ENCODE measurements at places on chromosomes 2 and 18. TPM values are rescaled to one million over a fixed set of nuclear protein-coding genes. Genes with fewer than 3 reads are reported as not detected.

The RUFY4 gene
- total RNA-seq: not detected

DNA sequence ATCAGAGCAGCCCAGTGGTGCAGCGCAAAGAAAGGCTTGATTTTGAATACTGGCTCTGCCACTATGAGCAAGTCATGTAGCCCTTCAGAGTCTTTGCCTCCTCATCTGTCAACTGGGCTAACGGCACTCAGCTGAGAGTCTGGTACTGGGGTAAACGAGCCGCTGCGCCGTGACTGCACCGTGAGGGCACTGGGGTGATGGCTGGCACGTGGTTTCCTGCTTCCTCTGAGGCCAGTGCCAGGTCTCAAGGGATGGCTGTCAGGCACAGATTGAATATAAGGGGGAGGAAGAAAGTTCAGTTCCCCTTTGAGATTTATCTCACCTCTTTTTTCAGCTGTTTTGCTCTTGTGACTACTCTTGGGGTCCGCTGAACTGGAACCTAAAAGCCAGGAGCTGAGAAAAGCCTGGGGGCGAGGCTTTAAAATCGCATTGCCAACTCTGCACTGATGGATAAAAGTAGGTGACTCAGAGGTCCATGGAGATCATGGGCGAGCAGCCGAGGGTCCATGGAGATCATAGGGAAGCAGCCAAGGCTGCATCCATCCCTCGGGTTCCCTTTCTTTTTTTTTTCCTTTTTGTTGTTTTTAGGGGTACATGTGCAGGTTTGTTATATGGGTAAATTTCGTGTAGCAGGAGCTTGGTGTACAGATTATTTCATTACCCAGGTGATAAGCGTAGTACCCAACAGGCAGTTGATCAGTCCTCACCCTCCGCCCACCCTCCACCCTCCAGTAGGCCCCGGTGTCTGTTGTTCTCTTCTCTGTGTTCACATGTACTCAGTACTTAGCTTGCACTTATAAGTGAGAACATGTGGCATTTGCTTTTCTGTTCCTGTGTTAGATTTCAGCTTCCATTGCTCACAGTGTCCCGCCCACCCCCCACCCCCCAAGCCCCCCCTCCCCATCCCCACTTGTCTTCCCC, 114.3 kb downstream of the SPP2 start:
- no peak for DNase-seq

- DNase-seq: no peak
Observed at GRCh38 chr2:163556511-163556910, 179.3 kb downstream of the FIGN start.

DNA sequence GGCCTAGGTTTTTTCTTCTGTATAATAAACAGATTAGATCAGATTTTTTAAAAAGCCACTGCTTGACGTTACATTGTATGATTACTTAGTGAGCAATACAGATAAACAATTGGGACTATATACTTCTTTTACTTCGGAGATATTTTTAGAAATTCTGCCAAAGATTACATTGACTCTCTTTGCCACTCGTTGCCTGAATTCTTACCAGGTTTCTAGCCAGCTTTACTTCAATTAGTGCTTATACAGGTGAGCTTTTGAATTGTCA, 156.6 kb downstream of the HAUS1 start:
- no peak for DNase-seq

GRCh38 chr18:34506198-34506597, 203.9 kb upstream of the DTNA start:
- no peak for DNase-seq

DNA sequence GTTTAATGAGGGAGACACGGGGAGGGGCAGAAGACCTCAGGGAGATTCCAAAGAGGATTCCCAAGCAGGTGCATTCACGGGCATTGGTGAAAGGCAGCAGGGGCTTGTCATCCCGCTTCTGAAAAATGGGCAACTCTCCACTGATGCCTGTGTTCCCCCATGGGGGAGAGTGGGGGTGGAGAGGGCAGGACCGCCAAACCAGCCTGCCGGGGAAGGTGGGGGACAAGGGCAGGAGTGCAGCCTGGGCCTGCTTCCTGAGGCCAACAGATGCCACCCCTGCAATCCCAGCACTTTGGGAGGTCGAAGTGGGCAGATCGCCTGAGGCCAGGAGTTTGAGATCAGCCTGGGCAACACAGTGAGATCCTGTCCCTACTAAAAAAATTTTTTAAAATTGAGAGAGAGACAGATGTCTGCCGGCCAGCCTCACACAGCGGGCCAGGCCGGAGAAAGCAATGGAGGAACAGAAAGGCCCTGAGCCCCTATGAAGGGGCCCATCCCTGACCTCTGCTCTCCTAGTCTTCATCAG, 44.8 kb upstream of the UBE2F start:
- no peak for DNase-seq

DNA sequence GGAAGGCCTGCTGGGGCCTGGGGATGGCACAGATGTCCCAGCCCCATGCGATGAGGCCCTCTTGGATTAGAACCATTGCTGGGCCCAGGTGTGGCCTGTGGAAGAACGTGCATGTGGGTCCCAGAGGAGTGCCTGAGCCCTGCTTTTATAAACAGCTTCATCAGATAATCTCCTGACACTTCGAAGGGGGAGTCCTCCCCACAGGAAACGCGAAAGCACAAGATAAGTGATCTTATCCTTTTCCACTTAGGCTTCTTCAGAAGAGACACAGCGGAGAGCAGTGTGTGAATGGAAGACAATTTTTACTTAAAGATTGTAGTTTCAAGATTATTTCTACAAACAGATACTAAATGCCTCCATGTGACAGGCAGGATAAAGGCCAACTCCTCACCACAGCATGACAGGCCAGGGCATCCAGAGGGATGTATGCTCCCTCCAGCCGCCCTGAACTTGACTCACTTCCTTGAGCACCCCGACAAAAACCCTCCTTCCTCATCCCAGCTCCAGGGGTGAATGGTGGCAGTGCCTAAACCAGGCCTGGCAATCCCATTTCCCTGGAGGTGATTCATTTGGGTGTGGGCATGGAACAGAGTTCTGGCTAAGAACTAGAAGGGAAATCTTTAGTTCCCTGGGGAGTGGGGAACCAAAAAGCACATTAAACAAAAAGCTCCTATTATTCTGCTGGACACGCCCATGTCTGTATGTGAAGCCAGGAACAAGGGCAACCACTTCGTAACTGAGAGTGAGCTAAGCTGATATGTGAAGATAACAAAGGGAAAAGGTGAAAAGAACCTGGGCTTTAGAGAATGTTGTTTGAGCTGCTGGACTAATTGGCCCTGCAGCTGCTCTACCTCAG, 56.2 kb upstream of the TMEM163 start:
- DNase-seq: peak; percentile 80

The CNDP1 gene
- not detected for total RNA-seq

The AGXT gene
- total RNA-seq: not detected

- DNase-seq: no peak
Observed at GRCh38 chr18:54856105-54856646, 27.9 kb downstream of the RAB27B start.

The DTNA gene
- total RNA-seq: 0.22 TPM

The GPR39 gene
- 3.1 TPM for total RNA-seq

The CROCC2 gene
- not detected for total RNA-seq

DNA sequence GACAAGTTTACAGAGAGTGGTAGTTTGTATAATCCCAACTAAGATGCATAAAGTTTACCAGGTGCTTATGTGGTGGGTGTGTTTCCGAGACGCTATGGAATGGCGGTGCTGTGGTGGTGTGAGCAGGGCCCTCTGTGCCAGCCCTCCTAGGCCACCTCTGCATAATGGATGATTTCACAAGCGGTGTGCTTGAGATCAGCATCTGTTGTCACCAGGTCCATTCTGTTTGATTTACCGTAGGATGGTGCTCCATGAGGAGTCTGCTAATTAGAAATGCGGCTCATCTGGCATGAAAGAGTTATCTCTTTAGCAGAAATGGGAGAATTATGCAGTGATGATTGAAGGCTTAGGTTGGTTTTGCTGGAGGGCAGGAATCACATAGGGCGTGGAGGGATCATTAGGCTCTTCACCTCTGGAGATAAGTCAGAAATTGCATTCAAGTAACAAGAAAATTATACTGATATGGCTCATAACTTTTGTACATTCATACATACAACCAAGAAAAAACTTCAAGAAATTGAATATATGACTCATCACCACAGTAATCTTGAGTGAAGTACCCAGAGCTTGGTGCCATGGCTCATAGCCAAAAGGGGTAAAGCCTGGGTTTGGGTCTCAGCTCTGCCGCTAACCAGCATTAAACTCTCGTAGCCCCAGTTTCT, 41.4 kb downstream of the CRIM1 start:
- no peak for DNase-seq

DNA sequence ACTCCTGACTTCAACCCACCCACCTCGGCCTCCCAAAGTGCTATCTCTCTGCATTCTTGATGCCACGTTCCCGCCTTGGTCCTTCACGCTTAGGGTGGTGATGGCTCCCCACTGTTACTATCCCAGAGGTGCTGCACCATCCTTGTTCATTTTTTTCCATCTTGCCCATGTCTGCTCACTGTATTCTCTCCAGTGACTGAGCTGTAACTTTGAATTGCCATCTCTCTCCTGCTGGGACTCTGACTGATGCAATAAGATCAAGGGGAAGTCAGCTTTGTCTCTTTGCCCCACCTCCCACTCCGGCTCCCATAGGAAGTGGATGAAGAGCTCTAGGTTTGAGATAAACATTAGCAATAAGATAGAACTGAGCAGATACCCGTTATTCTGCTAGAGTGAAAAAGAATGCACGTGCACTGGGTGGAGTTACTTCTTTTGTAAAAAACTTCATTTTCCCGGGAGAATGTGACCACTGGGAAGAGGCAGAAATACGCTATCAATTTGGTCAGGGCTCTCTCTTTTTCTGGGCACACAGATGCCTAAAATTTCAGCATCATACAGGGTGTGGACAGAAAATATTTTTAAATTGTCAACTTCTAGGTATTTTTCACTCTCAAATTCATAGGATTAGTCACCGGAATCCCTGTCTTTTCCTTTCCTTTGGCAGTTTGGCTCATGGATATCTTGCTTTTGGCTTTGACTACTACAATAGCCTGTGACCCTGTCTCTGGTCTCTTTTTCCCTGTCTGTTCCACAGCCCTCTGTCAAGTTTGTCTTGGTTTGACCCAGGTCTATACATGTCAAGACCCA, 105.4 kb downstream of the POLR1A start:
- no peak for DNase-seq

DNA sequence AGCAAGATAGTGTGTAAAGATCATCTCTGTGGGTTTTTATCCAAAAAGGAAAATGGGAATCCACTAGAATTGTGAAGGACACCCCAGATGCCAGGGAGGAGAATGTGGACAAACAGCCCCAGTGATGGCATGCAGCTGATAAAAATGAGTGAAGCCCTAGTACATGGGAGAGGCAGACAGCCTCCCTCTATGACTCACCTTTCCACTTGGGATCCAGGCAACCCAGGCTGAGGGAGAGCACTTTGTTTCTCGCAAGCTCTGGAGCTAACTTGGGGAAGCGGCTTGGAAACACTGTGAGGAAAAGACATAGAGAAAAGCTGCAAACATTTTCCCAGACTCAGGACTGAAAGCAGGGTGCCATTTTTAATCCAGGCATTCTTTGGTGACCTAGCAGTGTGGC, 5.3 kb upstream of the FLACC1 start:
- no peak for DNase-seq

Data from MG63 (cell line).